ENCODE measurements at places on chromosomes 16 and 17.

DNA sequence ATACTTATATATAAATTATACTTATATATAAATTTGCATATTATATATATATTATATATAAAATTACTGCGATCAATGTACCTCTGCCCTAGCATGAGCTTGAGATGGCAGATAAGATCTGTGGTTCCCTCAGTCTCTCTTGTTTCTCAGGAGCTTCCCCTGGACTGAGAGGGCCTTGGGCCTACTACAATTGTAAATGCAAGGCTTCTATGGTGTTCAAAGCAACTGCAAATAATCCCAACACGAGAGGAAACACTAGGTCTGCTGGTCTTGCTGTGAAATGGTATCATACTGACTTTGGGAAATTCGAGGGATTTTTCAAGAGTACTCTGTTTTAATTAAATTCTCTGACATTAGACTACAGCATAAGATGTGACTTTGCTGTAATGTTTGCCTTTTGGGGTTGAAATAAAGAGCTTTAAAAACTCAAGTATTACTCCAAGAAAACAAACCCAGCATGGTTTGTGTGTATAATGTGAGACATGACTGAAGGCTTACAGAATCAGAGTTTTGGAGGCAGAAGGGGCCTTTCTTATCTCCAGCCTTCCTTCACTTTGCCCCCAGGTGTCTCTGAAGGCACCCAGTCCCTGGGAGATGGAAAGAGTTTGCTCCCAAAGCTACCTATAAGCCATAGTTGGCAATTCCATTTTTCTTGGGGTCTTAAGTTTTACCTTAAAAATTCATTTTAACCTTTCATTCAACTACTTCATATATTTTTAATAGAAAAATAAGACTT is 24.2 kb downstream of the ACSM1 start:
- peak; percentile 2 for DNase-seq

DNA sequence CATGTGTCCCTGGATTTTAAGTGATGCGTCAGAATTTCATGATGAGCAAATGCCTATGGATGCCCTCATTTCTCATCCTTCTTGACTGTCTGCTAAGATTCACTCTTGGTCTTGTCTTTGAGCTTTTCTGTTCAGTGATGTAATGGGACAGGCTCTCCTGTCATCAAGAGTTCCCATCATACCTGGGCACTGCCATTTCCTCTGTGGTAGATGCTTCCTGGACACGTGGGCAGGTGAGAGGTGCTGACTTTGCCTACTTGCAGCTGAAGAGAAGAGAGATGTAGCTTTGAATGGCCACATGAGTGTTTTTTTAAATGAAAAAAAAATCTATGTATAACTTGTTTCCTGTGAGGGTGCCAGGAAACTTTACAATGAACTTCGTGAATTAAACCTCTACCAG is 557.7 kb downstream of the MAF start:
- no peak for DNase-seq

DNA sequence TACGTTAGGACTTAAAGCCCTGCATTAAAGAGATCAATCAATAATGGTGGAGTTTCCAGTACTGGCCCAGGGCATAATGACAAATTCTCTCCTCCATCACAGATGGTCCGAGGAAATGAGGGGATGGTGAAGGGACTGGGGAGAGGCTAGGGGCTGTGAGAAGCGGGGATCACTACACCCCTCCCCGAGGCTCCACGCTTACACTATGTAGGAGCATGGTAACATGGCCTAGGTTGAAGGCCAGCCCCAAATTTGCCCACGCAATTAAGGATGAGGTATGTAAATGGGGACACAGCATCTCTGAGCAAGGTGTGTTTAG is 8.0 kb upstream of the AKTIP start:
- DNase-seq, result peak; percentile 24

- DNase-seq, result no peak
These were observed 27.4 kb downstream of the BCO1 start for GRCh38 chr16:81265658-81266451.

DNA sequence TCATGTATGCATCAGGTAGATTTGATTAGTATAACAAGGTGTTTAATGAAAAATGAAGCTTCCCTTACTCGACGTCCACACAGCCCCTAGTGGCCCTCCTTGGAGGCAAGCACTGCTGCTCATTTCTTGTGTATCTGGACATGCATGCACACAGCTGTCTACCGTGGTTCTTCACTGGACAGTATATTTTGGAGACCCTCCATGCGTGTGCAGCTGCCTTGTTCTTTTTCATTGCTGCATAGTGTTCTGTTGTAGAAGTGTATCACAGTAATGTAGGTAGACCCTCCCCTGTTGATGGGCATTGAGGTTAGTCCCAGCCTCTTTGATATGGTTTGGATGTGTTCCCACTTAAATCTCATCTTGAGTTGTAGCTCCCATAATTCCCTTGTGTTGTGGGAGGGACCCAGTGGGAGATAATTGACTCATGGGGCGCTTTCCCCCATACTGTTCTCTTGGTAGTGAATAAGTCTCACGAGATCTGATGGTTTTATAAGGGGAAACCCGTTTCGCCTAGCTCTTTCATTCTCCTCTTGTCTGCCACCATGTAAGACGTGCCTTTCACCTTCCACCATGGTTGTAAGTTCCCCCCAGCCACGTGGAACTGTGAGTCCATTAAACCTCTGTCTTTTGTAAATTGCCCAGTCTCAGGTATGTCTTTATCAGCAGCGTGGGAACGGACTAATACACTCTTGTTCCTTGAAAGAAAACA is 6.3 kb downstream of the CMIP start:
- DNase-seq, result no peak

DNA sequence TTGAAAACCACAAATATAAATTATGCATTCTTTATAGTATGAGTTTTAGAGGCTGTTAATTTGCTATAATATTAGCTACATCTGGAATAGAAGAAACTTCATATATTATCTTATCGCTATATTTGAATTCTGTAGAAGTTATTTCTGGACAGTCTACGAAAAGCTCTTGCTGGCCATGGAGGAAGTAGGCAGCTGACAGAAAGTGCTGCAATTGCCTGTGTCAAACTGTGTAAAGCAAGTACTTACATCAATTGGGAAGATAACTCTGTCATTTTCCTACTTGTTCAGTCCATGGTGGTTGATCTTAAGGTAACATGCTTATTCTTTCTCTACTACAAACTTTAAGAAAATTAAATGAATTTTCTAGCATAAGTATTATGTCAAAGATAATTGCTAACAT is 96.8 kb downstream of the OMG start:
- DNase-seq, result no peak

DNA sequence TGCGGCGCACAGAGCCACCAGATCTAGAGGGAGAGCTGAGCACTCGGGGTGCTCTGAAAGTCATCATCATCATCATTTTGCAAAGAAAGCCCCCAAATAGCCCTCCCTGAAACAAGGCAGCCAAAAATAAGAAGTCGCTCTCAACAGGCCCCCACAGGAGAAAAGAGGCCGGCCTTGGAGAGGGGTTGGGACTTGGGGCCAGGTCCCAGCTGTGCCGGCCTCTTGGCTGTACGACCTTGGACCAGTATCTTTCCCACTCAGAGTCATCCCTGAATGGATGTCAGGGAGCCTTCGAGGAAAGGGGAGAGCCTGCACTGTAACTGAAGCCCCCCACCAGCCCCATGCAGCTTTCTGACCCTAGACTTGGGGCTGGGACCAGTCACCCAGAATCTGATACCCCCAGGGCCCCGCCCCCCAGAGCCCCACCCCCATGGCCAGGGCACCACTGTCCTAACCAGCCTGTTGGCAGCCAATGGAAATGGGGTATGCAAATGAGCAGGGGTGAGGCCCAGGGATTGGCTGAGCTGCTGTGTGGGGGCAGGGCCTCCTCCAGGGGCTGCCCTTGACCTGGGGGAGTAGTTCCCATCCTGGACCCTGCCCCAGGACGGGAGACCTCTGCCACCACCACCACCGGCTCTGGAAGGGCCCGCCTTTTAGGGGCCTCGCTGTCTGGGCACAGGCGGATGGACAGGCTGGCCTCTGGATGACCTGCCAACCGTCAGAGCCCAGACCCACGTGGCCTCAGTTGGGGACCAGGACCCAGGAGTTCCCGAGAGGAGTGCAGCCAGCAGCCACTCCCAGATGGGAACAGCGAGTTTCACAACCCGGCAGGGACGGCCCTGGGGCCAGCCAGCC is 15.4 kb downstream of the ZFPM1 start:
- DNase-seq, result peak; percentile 77

GRCh38 chr16:48596326-48596725 is 13.7 kb downstream of the N4BP1 start:
- no peak for DNase-seq

- peak; percentile 31 for DNase-seq
These were observed 842 bp upstream of the CALB2 start for GRCh38 chr16:71357681-71358080.

DNA sequence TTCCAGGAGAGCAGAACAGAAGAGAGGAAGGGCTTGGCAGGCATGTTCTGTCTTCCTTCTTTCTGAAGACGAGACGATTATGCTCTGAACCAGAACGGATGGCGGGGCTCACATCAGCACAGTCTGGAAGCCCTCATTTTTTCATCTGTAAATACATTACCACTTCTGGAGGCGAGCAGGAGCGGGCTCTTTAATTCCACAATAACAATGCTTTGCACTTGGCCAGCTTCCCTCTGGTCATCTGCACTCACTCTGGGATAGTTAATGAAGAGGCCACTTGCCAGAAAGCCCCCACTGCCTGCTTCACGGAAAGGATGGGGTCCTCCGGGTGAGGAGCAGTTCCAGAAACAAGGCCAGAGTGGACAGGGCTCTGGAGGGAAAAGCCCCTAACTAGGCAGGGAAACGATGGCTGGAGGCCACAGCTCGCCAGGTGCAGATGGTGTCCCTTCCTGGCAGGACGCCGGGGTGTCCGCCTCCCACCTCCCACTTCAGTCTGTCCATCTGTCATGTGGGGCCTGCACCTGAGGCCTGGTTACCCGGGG is 13.1 kb upstream of the BCAR1 start:
- peak; percentile 19 for DNase-seq

- no peak for DNase-seq
These were observed 6.6 kb downstream of the GID4 start for GRCh38 chr17:18045691-18046350.

GRCh38 chr16:63361032-63361624 is 1324.9 kb upstream of the CDH8 start:
- DNase-seq, result peak; percentile 83

- DNase-seq, result peak; percentile 76
These were observed 43.2 kb downstream of the RAI1 start for GRCh38 chr17:17724307-17725010.

DNA sequence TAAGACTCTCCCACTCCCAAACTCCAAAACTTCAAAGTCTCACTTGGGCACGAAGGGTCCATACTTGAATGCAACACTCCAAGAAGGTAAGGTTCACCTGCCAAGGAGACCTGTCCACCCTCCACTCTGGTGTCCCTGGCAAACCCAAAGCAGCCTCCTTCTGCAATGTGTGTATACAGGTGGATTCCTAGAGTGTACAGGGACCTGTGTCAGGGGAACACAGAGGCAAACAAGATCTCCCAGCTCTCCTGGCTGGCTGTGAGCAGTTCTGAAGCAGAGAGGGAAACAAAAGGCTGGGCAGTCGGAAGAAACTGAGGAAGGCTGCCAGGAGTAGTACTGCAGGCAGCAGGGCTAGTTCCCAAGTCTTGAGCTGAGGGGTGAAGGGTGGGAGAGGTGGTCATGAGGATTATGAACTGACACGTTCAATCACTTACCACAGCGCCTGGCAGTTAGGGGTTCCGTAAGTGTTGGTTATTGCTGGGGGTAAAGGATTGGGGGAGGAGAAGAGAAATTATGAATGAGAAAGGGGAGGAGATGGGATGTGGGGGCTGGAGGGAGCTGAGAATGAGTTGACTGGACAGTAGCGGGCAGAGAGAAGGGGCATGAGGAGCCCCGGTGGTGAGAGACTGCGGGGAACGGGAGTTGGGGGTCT is 795 bp downstream of the KCTD13 start:
- no peak for DNase-seq

DNA sequence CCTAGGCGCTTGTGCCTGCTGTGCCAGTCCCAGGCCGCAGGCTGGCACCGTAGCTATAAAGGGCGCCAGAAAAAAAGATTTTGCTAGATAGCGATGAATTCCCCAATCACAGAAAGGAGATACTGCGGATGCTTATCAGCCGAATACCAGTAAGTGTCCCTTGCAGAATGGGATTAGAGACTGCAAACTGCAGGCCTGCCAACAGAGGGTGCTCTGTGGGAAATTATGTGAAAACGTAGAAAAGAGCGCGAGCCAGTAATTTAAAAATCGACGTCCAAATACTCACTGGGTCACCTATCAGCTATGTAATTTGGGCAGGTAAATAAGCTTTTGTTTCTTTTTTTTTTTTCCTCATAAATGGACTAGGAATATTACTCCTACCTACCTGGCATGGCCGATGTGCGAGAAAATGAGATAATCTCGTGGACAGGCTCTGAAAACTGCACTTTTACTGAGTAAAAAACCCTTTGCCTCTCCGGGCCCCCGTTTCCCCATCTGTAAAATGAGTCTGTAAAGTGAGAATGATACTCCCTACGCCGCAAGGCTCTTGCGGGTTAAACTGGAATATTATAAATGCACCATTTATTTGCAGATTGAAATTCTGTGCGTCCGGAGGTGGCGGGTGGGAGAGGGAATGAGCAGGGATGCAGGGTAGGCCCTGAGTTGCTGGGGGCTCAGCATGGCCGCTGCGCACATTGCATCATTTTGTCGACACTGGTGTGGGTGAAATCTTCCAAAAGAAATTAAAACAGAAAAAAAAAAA is 1.2 kb upstream of the COG1 start:
- DNase-seq, result peak; percentile 88

DNA sequence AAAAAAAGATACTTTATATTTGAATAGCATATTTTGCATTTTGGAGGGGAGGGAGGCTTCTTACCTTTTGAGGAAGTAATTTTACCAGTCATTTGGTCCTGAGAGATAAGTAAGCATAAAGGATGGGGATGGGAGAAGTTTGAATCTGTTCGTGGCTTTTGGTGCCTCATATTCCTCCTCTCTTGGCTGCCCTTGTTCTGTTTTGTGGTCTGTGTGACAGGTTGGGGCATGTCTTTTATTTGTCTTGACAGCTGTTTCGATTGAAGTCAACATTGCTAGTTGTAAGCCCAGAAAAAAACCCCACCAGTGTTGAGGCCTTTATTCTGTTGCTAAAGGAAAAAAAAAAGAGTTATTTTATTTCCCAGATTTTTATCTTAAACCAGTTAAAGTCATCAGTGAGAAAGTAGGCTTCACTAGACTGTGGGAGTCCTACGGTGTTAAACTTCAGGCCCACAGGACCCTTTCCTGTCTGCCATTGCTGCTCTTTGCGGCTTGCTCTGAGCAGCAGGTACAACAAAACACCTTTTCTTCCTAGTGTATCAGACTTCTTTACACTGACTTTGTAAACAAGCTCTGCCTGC is 11.4 kb downstream of the SLC7A6 start:
- no peak for DNase-seq

GRCh38 chr16:51982715-51983680 is 563.9 kb downstream of the TOX3 start:
- peak; percentile 91 for DNase-seq

DNA sequence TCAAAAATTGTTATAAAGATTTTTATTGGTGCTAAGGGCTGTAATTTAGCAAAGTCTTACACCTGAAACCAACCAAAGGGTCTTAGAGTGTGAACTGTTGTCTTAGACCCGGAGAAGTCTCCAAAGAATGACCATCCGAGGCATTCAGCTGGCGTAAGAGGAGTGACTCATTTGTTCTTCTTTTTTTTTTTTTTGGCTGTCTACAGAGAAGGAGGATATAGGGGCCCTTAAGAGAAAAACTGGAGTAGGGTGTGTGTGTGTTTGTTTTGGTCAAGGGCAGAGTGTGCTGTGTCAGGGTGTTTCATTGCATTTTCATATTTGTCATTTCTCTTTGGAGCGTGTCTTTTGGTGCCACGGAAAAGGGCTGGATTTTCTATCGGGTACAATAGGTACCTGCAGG is 508.0 kb downstream of the WWOX start:
- no peak for DNase-seq

Data from NCI-H82 (cell line).